ENCODE measurements at places on chromosomes 16 and 17.
A peak's percentile ranks its signal among the peaks of the same experiment; 100 is the strongest.

GRCh38 chr17:35479271-35479670, 30.7 kb upstream of the SLFN13 start:
- DNase-seq: no peak

DNA sequence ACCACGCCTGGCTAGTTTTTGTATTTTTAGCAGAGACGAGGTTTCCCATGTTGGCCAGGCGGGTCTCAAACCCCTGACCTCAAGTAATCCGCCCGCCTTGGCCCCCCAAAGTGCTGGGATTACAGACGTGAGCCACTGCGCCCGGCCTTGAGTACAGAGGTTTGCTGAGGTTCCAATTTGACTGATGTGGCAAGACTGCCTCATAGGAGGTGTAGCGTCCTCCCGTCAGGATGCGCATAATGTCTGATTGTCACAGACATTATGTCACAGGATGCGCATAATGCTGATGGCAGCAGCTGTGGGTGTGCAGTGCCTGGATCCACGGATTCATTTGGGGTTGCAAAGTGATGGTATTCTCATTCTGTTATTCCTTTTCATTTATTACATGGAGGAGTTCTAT, 45.2 kb downstream of the HAPSTR1 start:
- no peak for DNase-seq

- DNase-seq: no peak
Observed at GRCh38 chr16:56477096-56477878, 25.9 kb downstream of the OGFOD1 start.

- peak; percentile 63 for DNase-seq
Observed at GRCh38 chr16:67150833-67151396, at the start of gene B3GNT9. Gene B3GNT9, minus strand, starts transcription at chr16:67150998. Its CDS starts 513 bp downstream, at chr16:67150485.

DNA sequence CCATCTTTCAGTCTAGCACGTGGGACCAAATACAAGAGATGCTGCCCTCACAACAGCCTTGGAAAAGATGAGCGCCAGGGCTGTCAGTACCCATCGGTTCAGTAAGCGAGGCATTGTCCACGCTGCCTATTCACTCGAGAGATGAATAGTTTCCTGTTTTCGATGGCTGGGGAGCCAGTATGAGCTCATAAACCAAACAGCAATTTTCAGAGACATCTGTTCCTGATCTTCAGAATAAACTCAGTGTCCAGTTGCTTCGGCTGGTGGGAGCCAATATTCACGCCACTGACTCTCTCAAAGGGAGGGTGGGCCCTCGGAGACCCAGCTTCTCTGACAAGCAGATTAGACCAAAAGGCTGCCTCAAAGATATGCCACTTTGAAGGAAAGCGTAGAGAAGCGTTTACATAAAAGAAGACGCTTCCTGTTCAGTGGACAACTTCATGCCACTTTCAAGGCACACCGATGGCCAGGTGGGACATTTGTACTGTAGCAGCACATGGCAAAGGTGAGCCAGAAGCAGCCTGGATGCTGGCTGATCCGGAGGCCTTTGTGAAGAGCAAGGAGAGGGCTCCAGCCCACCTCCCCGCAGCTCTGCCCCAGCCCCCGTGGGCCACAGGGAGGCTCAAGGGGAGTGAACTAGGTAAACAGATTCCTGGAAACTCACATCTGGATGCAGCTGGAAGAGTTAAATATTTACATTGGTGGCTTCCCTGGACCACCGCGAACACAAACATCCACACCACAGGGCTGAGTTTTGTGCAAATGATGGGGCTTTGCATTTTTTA, 6.0 kb downstream of the TIMM22 start:
- no peak for DNase-seq

DNA sequence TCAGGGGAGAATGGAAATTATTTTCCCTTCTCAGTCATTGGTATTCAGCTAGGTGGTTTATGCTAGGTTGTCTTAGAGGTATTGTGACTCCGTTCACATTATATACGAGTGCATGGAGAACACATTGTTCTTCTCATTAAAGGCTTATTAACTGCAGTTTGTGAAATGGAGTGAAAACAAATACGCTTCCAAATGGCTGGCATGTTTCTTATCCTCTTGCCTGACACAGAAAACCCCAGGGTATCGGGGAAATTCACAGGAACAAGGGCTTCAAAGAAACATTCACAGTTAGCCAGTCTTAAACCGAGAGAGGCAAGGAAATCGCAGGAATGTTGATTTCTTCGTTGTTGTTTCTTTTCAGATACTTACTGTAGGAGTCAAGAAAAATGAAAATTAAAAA, 1047.9 kb upstream of the RBFOX1 start:
- no peak for DNase-seq

DNA sequence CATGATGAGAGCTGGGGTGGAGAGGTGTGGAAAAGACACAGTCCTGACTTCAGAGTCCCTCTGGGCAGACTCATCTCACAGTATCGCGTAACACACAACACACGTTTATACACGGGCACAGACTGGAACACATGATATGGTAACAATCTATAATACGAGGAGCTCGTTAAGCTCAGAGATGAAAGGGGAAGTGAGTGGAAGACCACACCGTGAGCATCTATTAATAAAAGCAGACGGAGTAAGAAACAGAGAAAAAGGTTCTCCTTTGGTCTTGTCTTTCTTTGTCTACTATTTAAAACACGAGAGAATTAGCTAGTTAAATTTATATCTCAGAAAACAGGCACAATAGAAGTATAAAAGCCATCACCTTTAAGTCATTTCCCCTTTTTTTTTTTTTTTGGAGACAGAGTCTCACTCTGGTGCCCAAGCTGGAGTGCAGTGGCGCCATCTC, 13.5 kb downstream of the ANKRD11 start:
- DNase-seq: peak; percentile 60

- DNase-seq: no peak
Observed at GRCh38 chr17:73718912-73719311, 74.7 kb upstream of the SDK2 start.

DNA sequence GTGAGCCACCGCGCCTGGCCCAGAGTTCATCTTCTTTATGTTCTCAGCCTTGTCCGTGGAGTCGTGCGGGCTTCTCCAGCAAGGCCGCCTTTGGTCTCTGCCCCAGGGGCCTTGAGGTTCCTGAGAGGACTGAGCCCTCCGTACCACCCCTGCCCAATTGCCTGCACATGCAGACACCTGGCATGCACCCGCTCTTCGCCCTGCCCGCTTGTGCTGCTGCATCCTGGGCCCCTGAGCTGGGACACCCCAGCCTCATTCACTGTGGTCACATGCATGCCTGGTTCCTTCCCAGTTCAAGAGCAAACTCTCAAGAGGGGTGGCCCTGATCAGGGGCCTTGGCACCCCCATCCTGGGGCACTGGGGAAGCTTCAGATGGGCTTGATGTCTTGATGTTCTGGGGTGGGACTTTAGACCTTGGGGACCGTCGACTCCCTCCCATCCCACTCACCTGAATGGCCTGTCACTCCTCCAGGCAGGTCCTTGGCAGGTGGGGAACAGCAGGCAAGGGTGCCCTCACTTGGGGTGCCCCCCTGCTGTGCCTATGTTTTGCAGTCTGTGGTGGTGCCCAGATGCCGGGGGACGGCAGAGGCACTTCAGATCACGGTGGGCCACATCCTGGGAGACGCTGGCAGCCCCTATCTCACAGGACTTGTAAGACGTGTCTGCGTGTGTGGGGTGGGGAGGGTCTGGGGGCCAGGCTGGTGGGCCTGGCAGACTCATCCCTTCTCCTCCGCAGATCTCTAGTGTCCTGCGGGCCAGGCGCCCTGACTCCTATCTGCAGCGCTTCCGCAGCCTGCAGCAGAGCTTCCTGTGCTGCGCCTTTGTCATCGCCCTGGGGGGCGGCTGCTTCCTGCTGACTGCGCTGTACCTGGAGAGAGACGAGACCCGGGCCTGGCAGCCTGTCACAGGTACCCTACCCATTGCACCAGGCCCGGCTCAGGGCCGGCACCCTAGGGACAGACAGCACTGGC, 12.7 kb upstream of the SPNS2 start:
- DNase-seq: no peak

DNA sequence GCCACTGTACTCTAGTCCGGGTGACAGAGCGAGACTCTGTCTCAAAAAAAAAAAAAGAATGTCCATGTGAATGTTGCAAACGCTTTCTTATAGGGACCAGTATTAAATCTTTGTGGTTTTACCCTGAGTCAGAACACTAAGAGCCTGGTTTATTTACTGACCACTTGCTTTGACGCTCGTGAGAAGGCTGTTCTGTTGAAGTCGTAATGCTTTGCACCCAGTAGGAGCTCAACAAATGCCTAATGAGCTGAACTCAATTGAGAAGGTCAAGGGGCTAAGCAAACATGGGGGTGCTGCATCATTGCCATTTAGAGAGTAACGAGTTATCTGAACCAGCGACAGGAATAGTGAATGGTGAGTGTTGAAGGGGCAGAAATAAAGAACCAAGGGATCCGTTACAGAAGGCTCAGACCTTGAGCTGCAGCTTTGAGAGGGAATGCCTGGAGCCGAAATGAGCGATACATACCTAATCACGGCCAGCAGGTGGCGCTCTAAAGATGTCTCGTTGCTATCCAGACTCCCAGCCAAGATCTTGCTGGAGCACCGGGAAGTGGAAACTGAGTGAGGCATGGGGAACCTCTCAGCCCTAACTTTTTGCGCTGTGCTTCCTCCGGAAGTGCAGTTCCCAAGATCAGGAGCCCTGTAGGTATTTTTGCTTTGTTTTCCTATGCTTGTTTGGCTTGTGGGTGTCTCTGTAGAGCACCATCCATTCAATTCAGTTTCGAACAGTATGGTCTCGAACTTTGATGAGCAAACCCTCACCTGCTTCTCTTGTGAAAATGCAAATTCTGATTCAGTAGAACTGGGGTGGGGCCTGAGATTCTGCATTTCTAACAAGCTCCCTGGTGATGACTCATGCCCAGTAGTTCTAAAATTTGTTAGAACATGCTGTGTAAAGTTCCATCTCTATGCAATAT, 12.6 kb upstream of the RNF222 start:
- DNase-seq: peak; percentile 92

DNA sequence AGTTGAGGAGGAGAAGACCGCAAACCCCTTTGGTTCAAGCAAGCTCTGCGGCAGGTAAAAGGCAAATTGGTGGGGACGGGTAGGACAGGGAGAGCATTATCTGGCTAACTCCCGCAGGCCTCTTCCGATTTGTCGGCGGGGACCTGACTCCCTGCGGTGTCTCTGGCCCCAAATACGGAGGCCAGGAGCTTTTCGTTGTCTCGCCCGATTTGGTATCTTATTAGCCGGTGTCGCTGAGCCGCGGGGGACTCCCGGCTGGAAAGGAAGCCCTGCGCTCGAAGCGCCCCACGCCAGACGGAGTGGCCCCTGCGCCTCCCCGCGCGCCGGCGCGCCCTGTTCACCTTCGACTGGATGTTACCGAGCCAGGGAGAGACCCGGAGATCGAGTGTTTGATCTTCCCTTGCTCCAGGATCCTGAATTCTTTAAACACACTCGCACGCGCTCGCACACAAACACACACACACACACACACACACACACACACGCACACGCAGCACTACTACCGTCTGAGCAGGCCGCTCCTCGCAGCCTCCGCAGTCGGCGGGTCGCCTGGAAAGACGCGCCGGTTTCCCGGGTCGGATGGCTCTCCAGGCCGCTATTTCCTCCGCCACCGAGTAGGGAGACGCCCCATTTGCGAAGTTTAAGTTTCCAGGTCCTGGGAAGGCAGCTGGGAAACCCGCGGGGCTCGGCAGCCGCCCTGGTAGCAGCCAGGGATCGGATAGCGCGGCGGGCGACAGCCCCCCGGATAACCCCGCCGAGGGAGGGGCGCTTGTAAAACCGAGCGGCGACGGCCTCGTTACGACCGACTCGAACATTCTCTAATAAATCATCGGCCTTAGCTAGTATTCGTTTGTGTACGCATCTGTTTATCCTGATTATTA, 3.3 kb downstream of the PRAC1 start:
- no peak for DNase-seq

DNA sequence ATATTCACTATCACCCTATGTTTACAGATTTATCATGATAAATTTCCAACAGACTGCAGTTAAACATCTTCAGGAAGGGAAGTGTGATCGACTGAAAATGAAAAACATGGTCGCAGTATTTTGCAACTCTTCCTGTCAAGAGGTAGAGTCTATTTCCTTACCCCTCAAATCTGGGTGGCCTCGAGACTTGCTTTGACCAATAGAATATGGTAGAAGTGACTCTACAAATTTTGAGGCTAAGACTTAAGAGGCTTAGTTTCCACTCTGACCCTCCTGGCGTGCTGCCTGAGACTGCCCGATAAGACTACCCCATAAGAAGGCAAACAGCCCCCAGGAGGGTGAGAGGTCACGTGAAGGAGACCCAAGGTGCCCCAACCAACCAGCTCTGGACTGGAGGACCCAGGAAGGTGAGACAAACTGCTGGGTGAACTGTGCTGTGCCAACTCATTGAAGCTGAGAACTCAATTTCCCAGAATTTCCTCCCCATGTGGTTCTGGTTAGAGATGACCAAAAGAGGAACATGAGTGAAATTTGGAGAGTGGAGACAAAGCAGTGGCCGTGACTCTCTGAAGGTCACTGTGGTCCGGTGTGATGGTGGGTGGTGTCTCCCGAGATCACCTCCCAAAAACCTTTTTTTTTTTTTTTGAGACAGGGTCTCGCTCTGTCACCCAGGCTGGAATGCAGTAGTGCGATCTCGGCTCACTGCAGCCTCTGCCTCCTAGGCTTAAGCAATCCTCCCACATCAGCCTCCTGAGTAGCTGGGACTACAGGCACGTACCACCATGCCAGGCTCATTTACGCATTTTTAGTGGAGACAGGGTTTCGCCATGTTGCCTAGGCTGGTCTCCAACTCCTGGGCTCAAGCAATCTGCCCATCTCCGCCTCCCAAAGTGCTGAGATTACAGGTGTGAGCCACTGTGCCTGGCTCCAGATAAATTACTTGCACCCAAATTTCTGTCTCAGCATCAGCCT, 38.2 kb upstream of the LITAF start:
- peak; percentile 60 for DNase-seq

DNA sequence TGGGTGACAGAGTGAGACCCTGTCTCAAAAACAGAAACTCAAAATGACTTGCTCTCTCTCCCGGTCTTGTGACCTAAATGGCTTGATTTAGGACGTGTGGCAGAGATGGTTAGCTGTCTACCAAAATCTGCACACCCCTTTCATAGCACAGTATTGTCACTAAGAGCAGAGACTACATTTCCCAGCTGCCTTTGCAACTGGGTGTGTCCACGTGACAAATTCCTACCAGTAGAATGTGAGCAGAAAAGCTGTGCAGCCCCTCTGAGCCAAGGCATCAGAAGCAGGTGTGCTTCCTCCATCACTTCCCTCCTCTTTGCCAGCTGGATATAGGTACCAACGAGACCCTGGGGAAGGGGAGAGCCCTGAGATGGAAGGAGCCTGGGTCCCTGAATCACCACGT, 25.5 kb downstream of the GPR142 start:
- DNase-seq: no peak

GRCh38 chr16:56708525-56709442, 21.1 kb upstream of the NUP93 start:
- no peak for DNase-seq

GRCh38 chr17:39641883-39642282, 4.9 kb downstream of the STARD3 start:
- DNase-seq: no peak

Measured in hematopoietic multipotent progenitor cell treated with erythropoietin and hydrocortisone succinate and interleukin-3 and kit ligand, for 6 days (in vitro differentiated cells).